SJSA1 (cell line): ENCODE measurements at places on chromosomes 6 and 20. TPM values are rescaled to one million over a fixed set of nuclear protein-coding genes. Genes with fewer than 3 reads are reported as not detected.

RSPH9 gene
- total RNA-seq, result not detected in 2 replicates

SLC26A8 gene
- total RNA-seq, result not detected in 2 replicates

LPA gene
- not detected in 2 replicates for total RNA-seq

BCAS1 gene
- total RNA-seq, result 0.66 and 1.8 TPM in 2 replicates

SPEF1 gene
- total RNA-seq, result not detected in 2 replicates

RAB5IF gene
- total RNA-seq, result 122 and 154 TPM in 2 replicates

SIRPA gene
- total RNA-seq, result 2.4 and 4.7 TPM in 2 replicates

FGD2 gene
- total RNA-seq, result not detected in 2 replicates

FOXF2 gene
- total RNA-seq, result 48.2 and 51.6 TPM in 2 replicates

CITED2 gene
- total RNA-seq, result 25.7 and 74.4 TPM in 2 replicates

SALL4 gene
- total RNA-seq, result 0.79 and 2.3 TPM in 2 replicates

PKHD1 gene
- total RNA-seq, result under 0.01 TPM in 1 of 2 replicates, not detected in the other

FNDC11 gene
- 0.11 TPM in 1 of 2 replicates, not detected in the other for total RNA-seq

WFDC11 gene
- not detected in 2 replicates for total RNA-seq

PPP1R18 gene
- total RNA-seq, result 53.2 and 76.8 TPM in 2 replicates

SULF2 gene
- total RNA-seq, result 0.09 and 2.2 TPM in 2 replicates

GRCh38 chr20:56411759-56412472 lies at the start of gene CASS4:
CASS4 (plus strand) TSS chr20:56412260; CDS start chr20:56412459, 199 bp downstream.
- no peak for DNase-seq

GRCh38 chr6:133891149-133891926 lies 2.4 kb downstream of the TCF21 start:
- peak; percentile 56 for DNase-seq

GRCh38 chr6:145139140-145139850 lies 596.0 kb downstream of the EPM2A start:
- DNase-seq, result no peak

DNA sequence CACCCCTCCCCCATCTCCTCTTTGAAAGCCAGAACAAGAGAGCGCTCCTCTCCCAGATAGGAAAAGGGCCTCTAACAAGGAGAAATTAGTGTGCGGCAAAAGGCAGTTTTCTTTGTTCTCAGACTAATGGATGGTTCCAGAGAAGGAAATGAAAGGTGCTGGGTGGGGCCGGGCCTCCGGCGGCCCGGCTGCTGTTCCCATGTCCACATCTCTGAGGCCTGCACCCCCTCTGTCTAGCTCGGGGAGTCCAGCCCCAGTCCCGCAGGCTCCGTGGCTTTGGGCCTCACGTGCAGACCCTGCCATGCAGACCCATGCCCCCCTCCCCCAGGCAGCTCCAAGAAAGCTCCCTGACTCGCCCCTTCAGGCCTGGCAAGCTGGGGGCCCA lies 35.8 kb upstream of the MRGBP start:
- DNase-seq, result no peak

- DNase-seq, result no peak
These were observed 16.5 kb upstream of the HLA-A start for GRCh38 chr6:29925727-29926412.

GRCh38 chr6:33071569-33071968 lies 1.9 kb downstream of the HLA-DPA1 start:
- no peak for DNase-seq

- DNase-seq, result no peak
These were observed 11.2 kb downstream of the ZNF337 start for GRCh38 chr20:25685276-25686080.

- no peak for DNase-seq
These were observed 248.9 kb downstream of the TPBG start for GRCh38 chr6:82612475-82613039.

- no peak for DNase-seq
These were observed 69.0 kb upstream of the UST start for GRCh38 chr6:148677594-148678476.

DNA sequence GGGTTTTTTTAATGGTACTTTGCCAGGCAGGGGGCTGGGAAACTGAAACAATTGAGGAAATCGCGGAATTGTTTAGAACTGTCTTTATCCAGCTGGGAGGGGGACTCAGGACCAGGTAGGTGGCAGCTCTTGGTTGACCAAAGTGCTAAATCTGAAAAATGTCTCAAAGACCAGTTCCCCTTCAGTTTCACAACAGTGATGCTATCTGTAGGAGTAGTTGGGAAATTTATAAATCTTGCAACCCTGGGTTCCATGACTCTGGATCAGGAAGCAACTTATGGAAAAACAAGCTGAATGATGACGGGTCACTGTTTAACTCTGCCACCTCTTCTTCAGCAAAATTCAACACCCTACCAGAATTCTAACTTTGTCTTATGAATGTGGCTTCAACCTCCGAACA lies 99.7 kb downstream of the FAM50B start:
- DNase-seq, result no peak

GRCh38 chr20:60236613-60237012 lies 278.4 kb downstream of the CDH26 start:
- no peak for DNase-seq

GRCh38 chr20:48760403-48760983 lies 67.3 kb downstream of the PREX1 start:
- no peak for DNase-seq

DNA sequence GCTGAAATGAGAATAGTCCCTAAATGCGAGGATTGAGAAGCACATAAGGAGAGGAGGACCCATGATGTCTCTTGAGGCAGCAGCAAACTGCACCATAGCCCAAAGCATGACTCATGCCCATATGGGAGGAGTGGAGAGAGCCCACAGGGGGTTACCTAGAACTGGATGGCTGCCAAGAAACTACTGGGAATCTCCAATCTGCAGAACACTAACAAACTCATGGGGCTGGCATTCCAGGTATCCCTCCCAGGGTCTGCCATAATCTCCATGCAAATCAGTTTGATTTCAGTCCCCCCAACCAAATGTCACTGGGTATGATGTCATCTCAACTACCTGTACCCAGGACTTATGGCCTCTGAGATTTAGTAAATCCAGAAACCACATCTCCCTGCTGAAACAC lies 410.5 kb downstream of the PTPRT start:
- DNase-seq, result no peak

DNA sequence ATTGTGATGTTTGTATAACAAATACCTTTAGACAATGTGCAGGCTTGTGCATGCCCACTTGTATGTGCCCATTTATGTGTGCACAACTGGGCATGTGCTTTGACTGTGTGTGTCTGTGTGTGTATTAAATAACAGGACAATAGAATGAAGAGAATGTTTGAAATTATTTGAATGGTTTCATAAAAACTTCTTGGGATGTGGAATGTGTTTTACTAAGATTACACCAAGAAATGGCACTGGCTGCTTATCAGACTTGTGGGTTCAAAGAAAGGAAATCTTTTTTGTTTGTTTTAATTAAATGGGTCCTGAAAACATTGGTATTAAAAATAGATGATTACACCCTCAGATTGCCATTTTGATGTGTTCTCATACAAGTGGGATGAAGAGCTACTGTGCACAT lies 191.6 kb upstream of the CCN2 start:
- no peak for DNase-seq

GRCh38 chr20:63022501-63022900 lies 15.7 kb upstream of the BHLHE23 start:
- no peak for DNase-seq

DNA sequence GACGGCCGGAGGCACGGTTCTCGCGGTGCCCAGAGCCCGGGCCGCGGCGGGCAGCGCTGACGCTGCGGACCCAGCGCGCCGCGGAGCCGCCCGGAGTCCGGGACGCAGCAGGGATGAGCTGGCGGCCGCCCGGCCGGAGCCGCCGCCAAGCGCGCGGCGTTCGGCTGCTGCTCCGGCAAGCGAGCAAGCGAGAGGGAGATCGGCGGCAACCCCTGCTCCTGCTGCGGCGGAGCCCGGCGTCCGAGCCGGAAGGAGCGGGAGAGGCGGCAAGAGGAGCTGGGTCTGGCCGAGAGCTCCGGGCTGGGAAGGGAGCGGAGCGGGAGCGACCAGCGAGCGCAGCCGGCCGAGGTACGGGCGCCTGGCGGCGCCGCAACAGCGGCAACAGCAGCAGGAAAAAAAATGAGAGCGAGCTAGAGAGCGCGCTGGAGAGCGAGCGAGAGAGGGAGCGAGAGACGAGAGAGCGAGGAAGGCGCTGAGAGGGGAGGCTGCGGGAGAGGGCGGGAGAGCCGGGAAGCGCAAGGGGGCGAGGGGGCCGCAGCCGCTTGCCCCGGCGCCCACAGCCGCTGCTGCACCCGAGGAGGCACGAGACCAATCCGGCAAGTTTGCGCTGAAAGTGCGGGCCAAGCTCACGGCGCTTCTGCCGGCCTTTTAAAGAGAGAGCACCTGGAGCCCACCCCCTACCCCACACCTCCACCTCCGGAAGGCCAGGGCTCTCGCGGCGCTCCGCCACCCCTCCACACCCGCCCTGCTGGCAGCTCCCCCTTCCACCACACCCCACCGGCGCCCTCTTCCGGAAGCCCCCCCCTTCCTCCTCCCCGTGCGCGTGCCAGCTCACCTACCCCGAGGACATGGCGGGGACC lies 496 bp downstream of the GRM4 start:
- DNase-seq, result no peak

DNA sequence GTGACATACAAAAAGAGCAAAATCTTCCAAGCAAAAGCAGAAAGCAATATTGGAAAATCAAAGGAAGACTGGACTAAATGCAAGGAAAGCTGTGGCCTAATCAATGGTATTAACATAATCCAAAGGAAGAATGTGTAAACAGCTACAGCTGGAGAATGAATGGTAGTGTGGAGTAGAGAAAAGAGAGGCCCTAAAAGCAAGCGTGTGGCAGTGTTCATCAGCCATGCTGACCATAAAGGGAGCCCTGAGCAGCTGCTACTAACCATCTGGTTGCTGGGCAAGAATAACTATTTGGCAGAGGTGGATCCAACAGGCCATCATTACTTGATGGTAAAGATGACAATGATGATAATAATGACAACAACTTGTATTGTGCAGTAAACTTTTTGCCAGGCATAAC lies 148.5 kb upstream of the BEND6 start:
- no peak for DNase-seq

GRCh38 chr6:128465368-128466343 lies 54.7 kb downstream of the PTPRK start:
- no peak for DNase-seq

DNA sequence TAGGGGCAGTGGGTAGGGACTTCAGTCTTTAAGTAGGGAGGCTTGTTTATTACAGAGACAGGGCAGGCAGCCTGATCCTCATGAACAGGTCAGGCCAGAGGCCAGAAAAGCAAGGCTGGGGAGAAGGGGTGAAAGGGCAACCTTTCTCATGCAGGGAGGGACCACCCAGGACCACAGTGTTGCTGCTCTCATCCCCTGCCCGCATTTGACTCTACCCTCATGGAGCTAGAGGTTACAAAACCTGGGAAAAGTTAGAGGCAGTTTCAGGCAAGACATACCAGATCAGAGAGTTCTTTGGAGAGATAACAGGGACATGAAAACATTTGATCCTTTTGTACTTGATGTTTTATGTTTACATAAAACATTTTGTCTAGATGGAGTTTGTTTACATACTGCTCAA lies 38.1 kb downstream of the MDGA1 start:
- no peak for DNase-seq

DNA sequence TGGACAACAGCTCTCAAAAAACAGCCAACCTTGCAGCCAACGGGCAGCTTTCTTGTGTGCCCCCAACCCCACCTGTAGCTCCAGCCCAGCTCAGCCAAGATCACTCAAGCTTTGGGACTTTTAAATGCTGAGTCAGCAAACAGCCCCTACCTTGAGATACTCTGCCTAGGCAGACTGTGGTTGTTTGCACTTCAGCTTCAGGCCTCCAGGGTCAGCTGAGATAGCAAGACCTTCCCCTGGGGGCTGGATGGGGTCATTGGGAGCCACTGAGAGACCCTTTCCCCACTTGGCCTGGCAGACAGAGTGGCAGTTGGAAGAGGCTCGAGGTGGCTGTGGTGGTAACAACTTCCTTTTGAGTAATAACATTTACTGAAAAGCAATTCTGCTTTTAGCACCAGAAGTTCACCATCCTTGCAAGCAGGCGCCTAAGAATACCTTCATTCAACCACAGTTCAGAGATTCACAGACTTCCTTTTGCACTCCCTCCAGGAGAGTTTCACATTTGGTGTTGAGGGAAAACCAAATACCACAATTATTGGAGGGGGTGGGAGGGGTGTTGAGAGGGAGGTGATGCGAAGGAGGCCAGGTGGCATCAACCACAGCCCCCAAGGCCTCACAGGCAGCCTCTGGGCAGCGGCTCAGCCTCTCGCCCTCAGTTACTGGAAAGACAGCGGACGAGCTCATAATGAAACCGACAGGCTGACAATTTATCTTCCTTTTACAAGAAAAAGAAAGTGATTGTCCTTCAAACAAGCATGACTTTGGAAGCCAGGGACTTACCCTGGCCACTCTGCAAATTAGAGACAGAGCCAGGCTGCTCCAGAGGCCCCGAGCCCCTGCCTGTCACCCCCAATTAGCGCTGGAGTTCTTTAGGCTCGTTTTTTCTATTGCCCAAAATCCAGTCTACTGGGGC lies 148.1 kb downstream of the CEBPB start:
- no peak for DNase-seq

GRCh38 chr6:90026216-90026615 lies 131.9 kb downstream of the GJA10 start:
- no peak for DNase-seq

GRCh38 chr6:169854813-169855212 lies 103.4 kb downstream of the ERMARD start:
- peak; percentile 10 for DNase-seq

- no peak for DNase-seq
These were observed 45.8 kb downstream of the GINS1 start for GRCh38 chr20:25453035-25453810.

- no peak for DNase-seq
These were observed 34.2 kb downstream of the PROKR2 start for GRCh38 chr20:5282561-5282960.

- DNase-seq, result no peak
These were observed 500.9 kb downstream of the PREX1 start for GRCh38 chr20:48326868-48327267.

GRCh38 chr6:34466242-34467185 lies 638 bp downstream of the PACSIN1 start:
- no peak for DNase-seq

- DNase-seq, result no peak
These were observed 172.0 kb downstream of the MYLK4 start for GRCh38 chr6:2578767-2579166.

DNA sequence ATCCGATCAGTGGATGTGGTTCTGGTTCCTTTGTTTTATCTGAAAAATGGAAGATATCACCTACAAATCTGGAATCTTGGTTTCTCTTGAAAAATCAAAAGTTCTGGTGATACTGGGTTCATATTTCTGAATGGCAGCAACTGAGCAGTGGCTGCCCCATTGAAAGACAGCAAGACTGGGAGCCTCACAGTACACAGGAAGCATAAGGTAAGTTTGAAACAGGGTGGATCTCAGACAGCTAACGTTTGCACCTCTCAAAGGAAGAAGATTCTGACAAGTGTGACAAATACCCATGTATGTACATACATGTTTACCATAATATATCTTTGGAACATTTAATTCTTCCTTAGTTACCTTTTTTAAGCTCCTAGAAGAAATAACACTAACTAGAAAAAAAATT lies at the start of gene SAMD3:
Gene SAMD3 (minus strand): TSS at position 177 of the 400 bp plus-strand sequence. CDS start 7,678 bp downstream, outside the sequence.
- no peak for DNase-seq
